Breast epithelium (tissue), 4 donors: ENCODE measurements at places on chromosomes 11 and 22.

DNA sequence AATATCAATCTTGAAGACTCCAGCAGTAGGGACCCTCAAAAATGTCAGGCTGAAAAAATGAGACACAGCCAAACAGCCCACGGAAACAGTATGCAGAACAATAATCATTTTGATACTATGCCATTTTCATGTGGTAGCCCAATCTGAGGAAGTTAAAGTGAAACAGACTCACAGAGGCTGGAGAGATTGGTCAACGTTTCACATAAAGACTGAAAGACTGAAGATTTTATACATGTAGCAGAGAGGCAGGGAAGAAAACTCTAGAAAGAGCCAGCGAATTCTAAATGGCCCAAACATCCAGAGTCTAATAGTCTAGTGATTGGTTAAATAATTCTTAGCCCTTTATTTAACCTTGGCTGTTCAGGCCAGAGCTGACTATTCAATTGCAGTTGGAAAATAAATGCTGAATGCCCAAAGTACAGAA is 49.4 kb downstream of the MAML2 start:
- H3K27me3 ChIP-seq, result no peaks in the 10 kb centered on the region
- no peaks in the 10 kb centered on the region for H3K36me3 ChIP-seq
- peak overlapping the region; percentile 76 for H3K27ac ChIP-seq
- no peaks in the 10 kb centered on the region for H3K4me1 ChIP-seq
- no peak overlapping the region for H3K4me3 ChIP-seq
- DNase-seq, result no peak

DNA sequence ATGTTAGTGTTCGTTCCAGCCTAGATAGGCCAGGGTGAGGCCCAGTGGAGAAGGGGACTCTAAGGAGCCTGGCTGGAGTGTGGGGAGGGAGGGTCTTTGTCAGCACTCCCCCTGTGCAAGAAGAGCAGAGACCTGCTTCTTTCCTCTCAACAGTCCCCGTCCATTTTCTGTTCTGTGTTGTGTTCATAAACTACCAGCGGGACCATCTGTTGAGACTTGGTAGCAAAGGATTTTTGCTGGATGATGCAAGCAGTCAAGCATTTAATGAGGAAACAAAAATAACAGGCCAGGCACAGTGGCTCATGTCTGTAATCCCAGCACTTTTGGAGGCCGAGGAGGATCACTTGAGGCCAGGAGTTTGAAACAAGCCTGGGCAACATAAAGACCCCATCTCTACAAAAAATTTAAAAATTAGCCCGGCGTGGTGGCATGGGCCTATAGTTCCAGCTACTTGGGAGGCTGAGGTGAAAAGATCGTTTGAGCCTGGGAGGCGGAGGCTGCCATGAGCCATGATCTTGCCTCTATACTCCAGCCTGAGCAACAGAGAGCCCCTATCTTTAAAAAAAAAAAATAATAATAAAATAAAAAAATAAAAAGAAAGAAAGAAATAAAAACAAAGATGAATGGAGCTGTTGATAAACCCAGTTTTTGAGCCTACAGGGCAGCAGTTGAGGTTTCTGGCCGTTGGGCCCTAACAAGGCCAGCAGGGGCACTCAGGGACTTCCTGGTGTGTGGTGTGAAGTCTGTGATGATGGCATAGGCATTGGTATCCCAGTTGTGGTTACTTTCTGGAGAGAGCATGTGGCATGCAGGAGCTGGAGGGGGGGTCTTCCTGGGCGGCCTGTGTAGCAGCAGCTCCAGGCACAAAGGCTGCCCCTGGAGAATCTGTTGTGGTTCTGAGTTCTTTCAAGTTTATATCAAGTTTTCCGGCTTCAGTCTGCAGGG is 1.7 kb upstream of the TXNRD2 start:
- peaks cover 11% of the 10 kb centered on the region for H3K4me1 ChIP-seq
- peak overlapping the region; percentile 98 for H3K27ac ChIP-seq
- no peaks in the 10 kb centered on the region for H3K27me3 ChIP-seq
- H3K36me3 ChIP-seq, result no peaks in the 10 kb centered on the region

GRCh38 chr11:43732225-43732624 is 51.7 kb downstream of the HSD17B12 start:
- H3K27me3 ChIP-seq, result no peaks in the 10 kb centered on the region
- H3K4me1 ChIP-seq, result no peaks in the 10 kb centered on the region
- H3K4me3 ChIP-seq, result no peak overlapping the region
- no peak overlapping the region for H3K27ac ChIP-seq

DNA sequence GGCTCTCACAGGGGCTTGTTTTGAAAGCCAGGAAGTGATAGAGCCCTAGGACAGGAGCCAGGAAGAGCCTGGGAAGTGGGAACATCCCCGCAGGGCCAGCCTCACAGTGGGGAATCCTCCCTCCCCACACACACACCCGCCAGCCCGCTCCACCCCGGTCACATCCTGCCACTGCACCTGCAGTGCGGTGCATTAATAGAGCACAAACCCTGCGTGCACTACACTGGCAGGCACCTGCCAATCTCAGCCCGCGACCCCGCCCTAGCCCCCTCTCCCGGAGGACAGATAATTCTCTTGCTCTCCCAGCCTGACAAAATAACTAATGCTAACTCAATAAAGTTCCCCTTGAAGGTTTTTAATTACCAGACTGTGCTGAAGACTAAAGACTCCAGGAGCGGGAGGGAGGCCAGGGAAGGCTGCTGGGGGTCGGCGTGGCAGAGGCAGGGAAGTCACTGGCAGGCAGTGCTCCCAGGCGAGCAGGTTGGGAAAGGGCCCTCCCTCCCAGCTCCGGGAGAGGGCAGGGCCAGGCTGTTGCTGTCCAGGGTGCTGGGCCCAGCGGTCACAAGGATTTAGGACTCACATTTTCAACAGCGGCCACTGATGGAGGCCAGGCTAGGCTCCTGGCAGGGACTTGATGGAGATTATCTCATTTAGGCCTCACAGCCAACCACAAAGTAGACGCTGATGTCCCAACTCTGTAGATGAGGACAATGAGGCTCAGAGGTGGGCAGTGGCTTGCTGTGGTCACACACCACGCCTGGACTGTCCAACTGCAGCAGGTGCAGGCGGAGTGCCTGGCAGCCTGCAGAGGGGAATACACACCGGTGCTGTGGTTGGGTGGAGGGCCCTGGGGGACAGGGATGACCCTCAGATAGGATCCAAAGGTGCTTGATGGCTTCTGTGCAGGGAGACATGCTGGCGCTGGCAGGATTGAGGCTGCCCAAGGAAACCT is 23.9 kb upstream of the TCF20 start:
- no peak overlapping the region for H3K27ac ChIP-seq
- no peak overlapping the region for H3K4me3 ChIP-seq
- H3K4me1 ChIP-seq, result peaks cover 4% of the 10 kb centered on the region
- H3K36me3 ChIP-seq, result no peaks in the 10 kb centered on the region
- DNase-seq, result no peak

DNA sequence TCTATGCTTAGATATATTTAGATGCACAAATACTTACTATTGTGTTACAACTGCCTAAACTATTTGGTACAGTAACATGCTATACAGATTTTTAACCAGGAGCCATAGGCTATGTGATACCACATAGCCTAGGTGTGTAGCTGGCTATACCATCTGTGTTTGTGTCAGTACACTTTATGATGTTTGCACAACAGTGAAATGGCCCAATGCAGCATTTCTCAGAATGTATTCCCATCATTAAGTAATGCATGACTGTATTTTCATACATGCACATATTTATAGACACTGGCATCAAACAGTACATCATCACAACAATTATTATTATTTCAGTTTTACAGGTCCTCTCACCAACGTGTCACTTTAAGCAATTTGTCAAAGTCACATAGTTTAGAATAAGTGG is 979.5 kb upstream of the TENM4 start:
- H3K4me3 ChIP-seq, result no peak overlapping the region
- no peak overlapping the region for H3K27ac ChIP-seq
- no peaks in the 10 kb centered on the region for H3K27me3 ChIP-seq
- H3K36me3 ChIP-seq, result no peaks in the 10 kb centered on the region
- H3K4me1 ChIP-seq, result no peaks in the 10 kb centered on the region

GRCh38 chr22:35379146-35379993 is 1.5 kb upstream of the HMOX1 start:
- H3K36me3 ChIP-seq, result no peaks in the 10 kb centered on the region
- DNase-seq, result no peak
- no peak overlapping the region for H3K4me3 ChIP-seq
- H3K27ac ChIP-seq, result no peak overlapping the region
- no peaks in the 10 kb centered on the region for H3K4me1 ChIP-seq

GRCh38 chr11:86398106-86398505 is 23.4 kb downstream of the CCDC81 start:
- no peaks in the 10 kb centered on the region for H3K27me3 ChIP-seq
- no peak overlapping the region for H3K4me3 ChIP-seq
- no peak for DNase-seq
- H3K4me1 ChIP-seq, result no peaks in the 10 kb centered on the region
- H3K27ac ChIP-seq, result no peak overlapping the region
